ENCODE measurements at places on chromosomes 1 and 21. TPM values are rescaled to one million over a fixed set of nuclear protein-coding genes. Genes with fewer than 3 reads are reported as not detected.
A peak's percentile ranks its signal among the peaks of the same experiment; 100 is the strongest.

GRCh38 chr1:219215477-219215876, 41.8 kb downstream of the LYPLAL1 start:
- H3K36me3 ChIP-seq = no peaks in the 10 kb centered on the region
- no peak overlapping the region for H3K27ac ChIP-seq
- no peak for DNase-seq
- H3K4me3 ChIP-seq = no peak overlapping the region

GRCh38 chr1:171243878-171244277, 4.4 kb upstream of the FMO1 start:
- H3K27me3 ChIP-seq = no peaks in the 10 kb centered on the region
- no peaks in the 10 kb centered on the region for H3K4me1 ChIP-seq
- no peak overlapping the region for H3K27ac ChIP-seq
- H3K36me3 ChIP-seq = no peaks in the 10 kb centered on the region
- no peak for DNase-seq
- no peak overlapping the region for H3K4me3 ChIP-seq

DNA sequence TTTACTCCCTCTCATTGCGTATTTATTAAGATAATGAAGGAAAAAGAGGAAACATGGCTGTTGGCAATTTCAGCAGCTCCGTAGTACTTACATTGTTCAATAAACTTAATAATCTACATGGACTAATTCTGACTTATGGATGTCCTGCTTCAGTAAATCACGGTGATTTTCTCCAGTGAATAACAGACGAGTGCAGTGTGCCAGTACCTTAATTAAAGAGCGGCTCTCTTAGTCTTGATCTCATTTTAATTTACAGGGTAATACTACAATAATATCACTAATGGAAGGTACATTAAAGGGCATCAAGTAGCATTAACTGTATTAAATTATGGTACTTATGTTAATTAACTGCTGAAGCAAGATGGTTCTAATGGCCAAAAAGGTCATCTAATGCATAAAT, 187.2 kb downstream of the NTNG1 start:
- no peak overlapping the region for H3K4me3 ChIP-seq
- H3K27ac ChIP-seq = no peak overlapping the region
- no peaks in the 10 kb centered on the region for H3K4me1 ChIP-seq
- no peaks in the 10 kb centered on the region for H3K27me3 ChIP-seq
- no peaks in the 10 kb centered on the region for H3K36me3 ChIP-seq
- no peak for DNase-seq

- no peaks in the 10 kb centered on the region for H3K27me3 ChIP-seq
- DNase-seq = peak; percentile 78
- H3K27ac ChIP-seq = peak overlapping the region; percentile 98
- H3K36me3 ChIP-seq = no peaks in the 10 kb centered on the region
- H3K4me1 ChIP-seq = peaks cover 70% of the 10 kb centered on the region
Measured at GRCh38 chr1:21622466-21623315, 46.5 kb downstream of the RAP1GAP start.

AMY2A gene
- 10,829 TPM for total RNA-seq

MRPS21 gene
- total RNA-seq = 17.9 TPM
